B cell (primary cell): ENCODE measurements at places on chromosomes 7 and 10. TPM values are rescaled to one million over a fixed set of nuclear protein-coding genes. Genes with fewer than 3 reads are reported as not detected.

Gene C10orf67
- total RNA-seq: not detected in 2 replicates

Gene CCL24
- total RNA-seq: not detected in 2 replicates

Gene CYP2C18
- not detected in 2 replicates for total RNA-seq

Gene PNLIPRP1
- total RNA-seq: not detected in 2 replicates

Gene SP8
- not detected in 2 replicates for total RNA-seq

Gene PPIF
- total RNA-seq: 50.4 and 50.7 TPM in 2 replicates

Gene FAM200A
- 11.9 and 12.8 TPM in 2 replicates for total RNA-seq

Gene SH2D4B
- 0.12 and 0.22 TPM in 2 replicates for total RNA-seq

Gene TMEM213
- total RNA-seq: not detected in 2 replicates

GRCh38 chr10:24449321-24449740 is 240.4 kb downstream of the KIAA1217 start:
- DNase-seq: no peak

- DNase-seq: no peak
Measured at GRCh38 chr7:79434098-79434497, 19.4 kb downstream of the MAGI2 start.

DNA sequence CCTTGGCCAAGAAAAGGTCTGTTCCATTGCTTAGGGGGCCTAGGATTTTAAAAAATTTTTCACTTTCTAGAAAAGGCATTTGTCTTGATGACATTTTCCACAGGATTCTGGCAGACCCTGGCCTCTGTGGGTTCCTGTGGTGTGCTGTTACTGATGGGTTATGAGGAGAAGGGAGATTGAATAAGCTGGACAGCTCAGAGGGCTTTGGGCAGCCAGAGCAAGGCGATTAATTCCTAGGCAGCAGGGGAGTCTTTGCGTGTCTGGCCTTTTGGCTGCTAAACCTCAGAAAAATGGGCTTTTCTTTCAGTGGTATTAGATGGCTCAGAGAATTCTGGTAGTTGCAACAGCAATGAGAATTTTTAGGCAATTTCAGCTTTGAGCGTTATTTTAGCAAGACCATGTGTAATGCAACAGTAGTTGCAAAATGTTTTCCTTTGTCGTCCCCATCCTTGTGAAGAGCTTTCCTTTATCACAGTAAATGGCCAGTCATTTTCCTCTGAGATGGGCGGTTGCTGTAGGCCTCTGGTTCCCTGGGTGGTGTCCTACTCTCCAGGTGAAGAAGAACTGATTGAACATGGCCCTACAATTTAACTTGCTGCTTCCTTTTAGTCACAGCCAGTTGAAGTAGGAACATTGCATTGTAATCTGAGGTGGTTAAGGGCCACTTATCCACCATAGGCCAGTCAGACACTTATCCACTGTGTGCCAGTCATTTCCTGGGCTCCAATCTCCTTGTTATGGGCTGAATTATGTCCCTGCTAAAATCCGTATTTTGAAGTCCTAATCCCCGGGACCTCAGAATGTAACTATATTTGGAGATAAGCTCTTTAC is 43.2 kb downstream of the SH2D4B start:
- DNase-seq: no peak

- no peak for DNase-seq
Measured at GRCh38 chr7:24741679-24742505, 15.4 kb downstream of the GSDME start.

- DNase-seq: peak; percentile 71
Measured at GRCh38 chr10:118720685-118721538, 33.9 kb downstream of the CACUL1 start.

DNA sequence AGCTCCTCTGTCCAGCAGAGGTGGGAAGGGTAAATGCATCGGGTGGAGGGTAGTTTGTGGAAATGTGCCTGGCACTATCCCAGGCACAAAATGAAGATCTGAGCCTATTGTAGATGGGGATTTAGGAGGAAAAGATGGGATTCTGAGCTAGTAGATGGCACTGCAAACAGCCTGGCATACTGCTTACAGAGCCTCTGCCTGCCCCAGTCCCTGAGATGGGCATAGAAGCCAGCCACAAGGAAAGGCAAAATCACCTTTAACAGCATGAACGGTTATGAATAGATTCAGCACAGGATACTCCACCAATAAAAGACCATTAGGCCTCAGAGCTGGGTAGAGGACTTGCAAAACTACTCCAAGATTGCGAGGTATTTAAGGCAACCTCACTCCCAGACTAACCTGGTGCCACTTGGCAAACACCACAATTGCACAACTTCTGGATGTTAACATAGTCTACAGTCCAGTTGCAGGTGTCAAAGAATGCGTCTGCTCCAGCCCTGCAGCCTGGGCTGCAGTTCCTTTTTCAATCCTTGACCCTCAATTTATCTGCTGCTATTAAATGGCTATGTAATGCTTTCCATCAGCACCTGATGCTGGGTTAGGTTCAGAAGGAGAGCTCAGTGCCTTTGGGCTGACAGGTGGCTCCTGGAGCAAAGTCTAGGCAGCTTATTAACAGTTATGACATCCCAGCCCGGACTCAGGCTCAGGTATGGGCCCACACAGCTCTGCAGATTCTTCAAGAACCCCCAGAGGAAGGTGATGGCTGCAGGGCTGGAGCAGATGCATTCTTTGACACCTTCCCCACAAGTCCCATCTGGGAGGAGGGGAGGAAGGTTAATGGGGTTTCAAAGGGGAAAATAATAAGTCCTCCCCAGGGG is 34.0 kb downstream of the CDHR3 start:
- no peak for DNase-seq

DNA sequence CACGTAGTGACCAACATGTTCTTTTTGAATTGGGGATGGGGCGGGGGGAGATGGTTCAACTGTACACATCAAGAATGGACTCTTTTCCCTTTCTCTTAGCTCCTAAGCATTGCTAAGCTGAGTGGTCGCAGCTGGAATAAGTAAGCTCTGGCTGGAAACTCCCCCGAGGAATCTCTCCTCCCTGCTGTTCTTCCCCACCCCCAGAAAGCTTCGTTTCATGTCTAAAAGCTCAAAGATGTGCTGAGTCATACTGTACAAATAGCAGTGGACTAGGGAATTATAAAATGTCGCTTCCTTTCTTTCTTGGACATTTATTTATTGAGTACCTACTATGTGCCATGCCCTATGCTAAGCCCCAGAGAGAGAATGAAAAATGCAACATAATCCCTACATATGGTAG is 191.1 kb upstream of the ADO start:
- no peak for DNase-seq

- DNase-seq: peak; percentile 9
Measured at GRCh38 chr10:63388421-63389031, 77.3 kb downstream of the JMJD1C start.

GRCh38 chr7:156560075-156560474 is 80.5 kb upstream of the RNF32 start:
- no peak for DNase-seq

GRCh38 chr7:94088560-94088959 is 84.4 kb upstream of the BET1 start:
- no peak for DNase-seq

DNA sequence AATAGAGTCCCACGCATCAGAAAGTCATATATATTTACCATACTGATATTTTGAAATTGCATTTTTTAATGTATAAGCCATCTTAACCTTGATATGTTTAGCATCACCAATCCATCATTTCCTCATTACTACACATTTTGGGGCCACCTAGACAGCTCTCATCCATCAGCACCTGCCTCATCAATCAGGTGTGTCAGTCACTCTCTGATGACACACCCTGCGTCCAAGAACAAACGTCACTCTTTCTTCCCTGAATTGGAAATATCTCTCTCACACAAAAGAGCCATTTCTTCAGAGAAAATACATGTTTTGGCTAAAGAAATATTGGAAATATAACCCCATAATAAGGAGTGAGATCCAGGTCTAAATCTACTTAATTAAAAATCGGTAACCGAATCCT is 38.9 kb upstream of the RSU1 start:
- no peak for DNase-seq

- no peak for DNase-seq
Measured at GRCh38 chr10:78865931-78866717, 202.6 kb upstream of the ZMIZ1 start.

- no peak for DNase-seq
Measured at GRCh38 chr10:93518531-93518930, 22.1 kb downstream of the CEP55 start.
